ENCODE measurements at places on chromosomes 3 and 15.

DNA sequence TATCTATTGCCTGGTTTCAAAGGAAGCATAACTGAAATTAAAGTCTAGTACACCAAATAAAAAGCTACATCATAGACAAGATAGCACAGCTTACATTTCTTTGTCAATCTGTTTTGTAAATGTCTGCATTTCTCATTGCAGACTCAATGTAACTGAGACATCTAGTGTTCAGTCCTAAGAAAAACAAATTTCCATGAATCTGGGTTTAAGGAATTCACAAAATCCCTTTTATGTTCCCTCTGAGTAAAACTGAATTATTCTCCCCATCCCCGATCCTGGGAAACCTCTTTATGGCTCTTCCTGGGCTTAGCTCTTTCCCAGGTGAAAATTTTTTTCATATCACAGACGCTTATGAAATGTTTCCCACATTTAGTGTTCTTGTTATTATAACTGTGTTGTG lies 21.6 kb upstream of the RASA2 start:
- peak; percentile 58 for DNase-seq

DNA sequence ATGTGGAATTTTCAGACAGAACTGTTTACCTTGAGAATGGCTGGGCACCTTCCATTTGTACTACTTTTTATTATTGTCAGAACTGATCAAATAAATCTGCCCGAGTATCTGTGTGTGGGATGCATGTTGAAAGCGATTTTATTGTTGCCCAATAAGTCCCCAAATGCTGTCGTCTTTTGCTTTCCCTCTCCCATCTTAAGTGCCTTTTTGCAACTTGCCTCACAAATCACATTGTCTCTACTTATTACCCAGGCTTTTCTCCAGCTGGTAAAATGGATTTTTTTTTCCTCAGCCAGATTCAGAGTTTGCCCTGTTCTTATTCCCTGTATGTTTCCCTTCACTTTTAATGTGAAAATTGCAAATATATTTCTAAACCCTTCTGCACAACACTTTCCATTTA lies 163.1 kb downstream of the CNTN4 start:
- no peak for DNase-seq

DNA sequence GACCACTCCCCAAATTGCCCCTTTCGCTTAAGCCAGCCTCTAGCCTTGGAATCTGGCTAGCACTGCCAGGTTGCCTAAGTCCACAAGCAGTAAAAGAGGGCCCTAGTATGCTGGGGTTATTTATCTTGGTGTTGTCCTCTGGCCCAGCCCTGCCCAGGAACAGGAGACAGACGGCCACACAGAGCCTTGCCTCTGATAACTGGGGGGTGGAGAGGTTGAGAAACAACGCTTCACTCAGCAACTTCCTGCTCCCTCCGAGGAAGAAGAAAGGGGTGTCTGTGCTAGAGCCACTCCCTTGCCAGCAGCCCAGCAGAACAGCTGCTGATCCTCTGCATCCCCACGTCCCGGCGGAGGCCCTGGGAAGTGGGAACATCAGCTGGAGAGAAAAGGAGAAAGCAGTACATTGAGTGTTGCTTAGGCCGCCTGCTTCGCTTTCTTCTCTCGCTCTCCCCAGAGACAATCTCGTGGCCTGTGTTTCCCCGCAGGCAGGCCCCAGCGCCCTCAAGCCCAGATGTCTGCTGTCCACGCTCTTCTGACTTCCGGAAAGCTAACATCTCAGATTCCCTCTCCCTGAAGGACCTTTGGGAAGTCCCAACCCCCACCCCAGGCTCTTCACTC lies 22.6 kb upstream of the C3orf70 start:
- DNase-seq, result peak; percentile 65

GRCh38 chr15:69013726-69014406 lies 629 bp upstream of the NOX5 start:
- no peak for DNase-seq

GRCh38 chr15:88187195-88187594 lies 69.3 kb downstream of the NTRK3 start:
- DNase-seq, result no peak

Measured in choroid plexus epithelial cell (primary cell).